COLO829 (cell line): ENCODE measurements at places on chromosomes 3 and 15.
A peak's percentile ranks its signal among the peaks of the same experiment; 100 is the strongest.

GRCh38 chr3:16998236-16998923, 113.6 kb downstream of the PLCL2 start:
- no peak for DNase-seq

GRCh38 chr3:58047826-58048225, 39.6 kb downstream of the FLNB start:
- no peak for DNase-seq

- DNase-seq: peak; percentile 19
Observed at GRCh38 chr3:154955907-154956533, 124.1 kb upstream of the MME start.

DNA sequence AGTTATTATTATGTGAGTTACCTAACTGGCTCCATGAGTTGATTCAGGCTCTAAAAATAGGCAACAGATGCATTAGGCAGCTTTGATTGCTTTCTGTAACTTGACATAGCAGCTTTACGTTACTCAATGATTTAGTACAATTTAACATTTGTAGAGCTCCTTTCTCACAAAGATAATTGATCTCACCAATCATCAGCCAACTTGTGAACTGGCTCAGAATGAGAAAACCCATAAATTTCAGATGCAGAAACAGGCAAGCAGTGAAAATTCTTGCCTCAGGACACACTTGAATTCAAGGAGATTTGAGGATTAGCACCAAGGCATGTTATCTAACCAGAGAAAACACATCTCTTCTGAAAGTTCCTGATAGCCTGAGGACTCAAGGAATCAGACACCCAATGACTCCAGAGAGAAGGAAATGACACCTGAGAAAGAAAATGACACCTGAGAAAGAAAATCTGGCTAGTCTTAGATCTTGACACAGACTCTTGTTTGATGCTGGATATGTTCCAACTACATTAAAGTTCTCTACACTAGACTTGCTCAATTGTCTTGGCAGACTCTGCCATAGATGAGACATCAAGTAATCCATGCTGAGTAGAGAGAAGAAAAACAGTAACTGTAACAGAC, 315.1 kb upstream of the CBLB start:
- DNase-seq: no peak

DNA sequence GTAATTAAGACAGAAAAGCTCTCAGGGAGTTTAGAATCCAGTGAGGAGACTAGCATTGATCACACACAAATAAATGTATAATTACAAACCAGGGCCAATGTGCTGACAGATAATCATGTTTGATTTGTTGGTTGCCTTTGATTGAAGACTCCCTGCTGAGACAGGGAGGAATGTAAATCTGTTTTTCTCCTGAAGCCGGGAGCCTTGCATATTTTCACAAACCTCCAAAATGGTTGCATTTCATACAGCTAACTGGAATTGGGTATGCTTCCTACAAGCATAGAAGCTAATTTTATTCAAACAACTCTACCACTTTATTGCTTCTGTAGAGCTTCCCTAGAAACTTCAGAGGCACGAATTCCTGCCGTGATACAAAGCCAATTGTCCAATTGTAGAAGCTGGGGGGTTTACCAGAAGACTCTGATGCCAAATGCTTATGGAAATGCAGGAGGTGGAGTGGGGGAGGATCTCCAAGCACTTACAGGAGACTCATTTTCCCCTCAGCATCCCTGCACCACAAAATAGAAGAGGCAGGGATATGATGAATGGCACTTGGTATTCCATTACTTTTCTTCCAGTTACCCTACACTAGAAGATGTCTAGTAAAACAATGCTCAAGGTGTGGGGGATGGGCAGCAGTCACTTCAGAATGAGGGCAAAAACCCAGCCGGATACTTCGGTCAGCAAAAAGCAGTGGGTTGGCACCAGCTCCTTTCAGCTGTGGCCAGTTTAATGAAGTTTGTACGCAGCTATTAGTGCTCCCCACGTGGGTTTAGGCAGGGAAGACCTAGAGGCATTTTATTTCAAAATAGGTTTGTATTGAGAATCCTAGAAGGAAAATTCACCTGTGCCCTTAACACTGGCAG, 11.4 kb upstream of the MEX3B start:
- no peak for DNase-seq

DNA sequence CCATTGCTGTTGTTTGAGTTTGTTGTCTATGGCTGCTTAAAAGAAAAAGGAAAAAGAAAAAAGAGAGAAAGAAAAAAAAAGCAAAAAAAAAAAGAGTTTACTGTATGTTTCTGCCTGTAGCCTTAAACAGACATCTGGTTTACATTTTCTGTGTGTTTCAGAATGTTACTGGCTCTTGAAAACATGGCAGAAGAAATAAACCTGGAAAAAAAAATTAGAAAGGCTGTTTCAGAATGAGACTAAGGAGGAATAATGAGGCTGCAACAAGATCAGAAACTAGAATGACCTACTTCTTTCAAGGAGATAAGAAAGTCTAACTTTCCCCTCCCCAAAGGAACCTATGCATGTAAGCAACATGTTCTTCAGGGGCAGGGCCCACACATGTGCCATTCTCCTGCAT, 292.1 kb downstream of the DIPK2A start:
- DNase-seq: no peak

DNA sequence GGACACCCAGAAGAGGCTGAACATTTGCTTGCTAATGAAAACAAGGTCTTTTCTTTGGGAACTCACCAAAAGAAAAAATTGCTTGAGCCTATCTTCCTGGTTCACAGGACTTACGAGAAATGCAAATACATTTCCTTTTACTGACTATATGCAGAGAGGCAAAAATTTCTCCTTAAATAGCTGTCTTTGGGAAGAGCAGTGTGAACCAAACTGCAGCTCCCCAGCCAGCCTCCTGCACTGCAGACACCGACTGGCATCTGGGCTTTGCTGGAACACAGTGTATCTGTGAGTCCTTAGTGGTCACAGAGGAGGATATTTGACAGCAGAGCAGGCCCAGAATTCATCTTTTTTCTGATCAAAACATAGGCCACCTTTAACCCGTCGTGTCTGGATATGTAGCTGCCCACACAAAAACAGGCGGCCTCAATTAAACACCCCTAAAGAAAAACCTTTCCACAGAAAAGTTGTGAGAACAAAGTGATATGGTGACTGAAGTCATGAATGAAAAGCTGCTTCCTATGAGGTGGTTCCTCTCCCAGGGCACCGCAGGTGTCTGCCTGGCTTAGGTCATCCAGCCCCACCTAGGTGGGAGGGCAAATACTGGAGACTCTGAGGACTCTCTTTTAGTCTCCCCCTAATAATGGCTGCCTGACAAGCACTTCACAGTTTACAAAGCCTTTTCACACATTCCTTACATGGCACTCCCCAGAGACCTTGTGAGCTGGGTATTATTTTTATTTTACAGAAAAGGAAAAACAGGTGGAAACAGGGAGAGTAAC, 46.1 kb upstream of the TMEM158 start:
- no peak for DNase-seq

- no peak for DNase-seq
Observed at GRCh38 chr3:100072326-100073048, 41.8 kb downstream of the FILIP1L start.

DNA sequence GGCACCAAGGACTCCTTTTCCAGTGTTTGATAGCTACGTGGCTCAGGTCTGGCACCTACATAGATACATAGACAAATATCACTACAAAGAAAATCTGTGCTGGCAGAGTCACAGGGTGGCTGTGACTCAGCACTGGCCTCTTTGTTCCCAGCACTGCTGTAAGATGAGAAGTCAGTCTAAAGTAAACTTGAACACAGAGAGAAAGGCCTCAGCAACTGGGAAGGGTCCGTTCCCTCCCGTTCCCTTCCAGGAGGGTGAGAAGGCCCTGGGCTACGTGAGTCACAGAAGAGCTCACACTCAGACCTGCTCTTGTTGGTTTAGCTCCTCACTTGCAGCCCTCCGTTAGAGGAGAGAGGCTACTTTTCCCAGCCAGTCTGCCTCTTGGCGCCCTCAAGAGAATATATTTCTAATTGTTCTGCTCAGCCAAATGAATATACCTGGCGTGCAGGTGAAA, 23.1 kb downstream of the ANXA2 start:
- DNase-seq: peak; percentile 56

DNA sequence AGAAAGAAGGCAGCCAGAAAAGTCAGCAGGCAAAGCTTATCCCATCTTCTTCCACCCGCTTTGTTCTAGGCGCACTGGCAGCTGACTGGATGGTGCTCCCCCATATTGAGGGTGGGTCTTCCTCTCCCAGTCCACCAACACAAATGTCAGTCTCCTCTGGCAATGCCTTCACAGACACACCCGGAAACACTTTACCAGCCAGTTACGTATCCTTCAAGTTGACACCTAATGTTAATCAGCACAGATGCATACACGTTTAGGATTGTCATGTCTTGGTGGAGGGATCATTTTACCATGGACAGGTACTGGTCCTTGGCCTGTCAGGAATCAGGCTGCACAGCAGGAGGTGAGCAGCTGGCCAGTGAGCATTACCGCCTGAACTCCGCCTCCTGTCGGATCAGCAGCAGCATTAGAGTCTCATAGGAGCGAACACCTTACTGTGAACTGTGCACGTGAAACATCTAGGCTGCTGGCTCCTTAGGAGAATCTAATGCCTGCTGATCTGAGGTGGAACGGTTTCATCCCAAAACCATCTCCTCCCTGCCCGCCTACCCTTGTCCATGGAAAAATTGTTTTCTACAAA, 59.1 kb upstream of the PYDC2 start:
- DNase-seq: no peak

DNA sequence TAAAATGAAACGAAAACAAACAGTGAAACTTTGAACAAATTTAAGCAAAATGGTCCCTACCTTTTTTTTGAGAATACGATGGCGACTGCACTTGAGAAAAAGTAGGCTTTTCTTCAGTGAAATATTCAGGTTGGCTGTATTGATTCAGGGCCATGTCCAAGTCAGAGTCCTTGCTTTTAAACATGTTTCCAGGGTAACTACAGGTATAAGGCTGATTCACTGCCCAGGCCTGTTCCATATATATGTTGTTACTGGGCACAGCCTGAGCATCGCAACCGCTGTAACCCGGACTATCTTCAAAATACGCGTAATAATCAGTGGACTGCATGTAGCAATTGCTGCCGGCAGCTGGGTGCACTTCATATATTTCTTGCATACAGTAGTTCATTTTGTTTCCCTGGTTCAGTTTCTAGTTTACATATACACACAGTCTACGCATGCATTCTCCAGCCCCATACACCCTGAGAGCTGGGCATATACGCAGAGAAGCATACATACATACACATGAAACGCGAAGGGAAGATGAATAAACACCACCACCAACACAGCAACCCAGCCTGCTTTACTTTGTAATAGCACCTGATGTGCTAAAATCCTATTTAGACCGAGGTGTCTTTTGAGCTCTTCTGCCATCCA, 220.0 kb downstream of the NR1D2 start:
- DNase-seq: no peak

DNA sequence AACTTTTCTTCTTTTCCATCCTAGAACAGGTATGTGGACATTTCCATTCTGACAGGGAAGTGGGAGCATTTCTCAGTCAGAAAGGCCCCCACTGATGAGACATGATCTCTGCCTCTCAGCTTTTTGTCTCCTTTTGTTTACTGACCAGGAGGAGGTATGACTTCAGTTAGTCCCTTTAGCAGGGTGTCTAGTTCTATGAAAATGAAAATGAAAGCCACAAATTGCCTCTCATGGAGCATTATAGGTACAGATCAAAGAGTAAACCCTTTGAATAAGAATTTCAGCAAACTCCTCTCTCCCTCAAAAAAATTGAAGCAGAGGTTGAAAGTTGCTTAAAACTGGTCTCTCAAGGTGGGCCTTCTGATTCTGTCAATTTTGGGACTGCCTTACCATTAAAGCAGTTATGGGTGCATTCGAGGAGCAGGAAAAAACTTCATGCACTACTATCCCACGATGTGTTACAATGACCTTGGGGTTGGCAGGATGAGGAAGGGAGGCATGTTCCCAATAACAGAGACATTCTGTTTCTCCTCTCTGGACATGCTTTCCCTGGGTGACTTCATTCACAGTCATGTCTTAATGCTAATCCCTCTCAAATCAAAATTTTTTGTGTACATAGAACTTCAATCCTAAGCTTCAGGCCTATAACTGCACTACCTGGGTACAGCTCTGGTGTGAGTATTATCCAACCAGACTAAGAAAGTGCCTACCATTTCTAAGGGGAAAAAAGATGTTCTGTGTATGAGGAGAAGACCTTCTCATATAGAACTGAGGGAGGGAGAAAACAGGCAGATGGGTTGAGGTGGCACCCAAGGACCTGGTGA, 50.6 kb upstream of the TBC1D23 start:
- no peak for DNase-seq

GRCh38 chr3:32794487-32795308, 23.1 kb upstream of the TRIM71 start:
- DNase-seq: no peak
